LHCN-M2 (cell line): ENCODE measurements at places on chromosomes 11 and 22.

GRCh38 chr11:94511932-94512781, at the start of gene C11orf97:
TSS of gene C11orf97 (plus strand) at chr11:94512461. CDS start at chr11:94512529, 68 bp downstream.
- peak; percentile 23 for DNase-seq

DNA sequence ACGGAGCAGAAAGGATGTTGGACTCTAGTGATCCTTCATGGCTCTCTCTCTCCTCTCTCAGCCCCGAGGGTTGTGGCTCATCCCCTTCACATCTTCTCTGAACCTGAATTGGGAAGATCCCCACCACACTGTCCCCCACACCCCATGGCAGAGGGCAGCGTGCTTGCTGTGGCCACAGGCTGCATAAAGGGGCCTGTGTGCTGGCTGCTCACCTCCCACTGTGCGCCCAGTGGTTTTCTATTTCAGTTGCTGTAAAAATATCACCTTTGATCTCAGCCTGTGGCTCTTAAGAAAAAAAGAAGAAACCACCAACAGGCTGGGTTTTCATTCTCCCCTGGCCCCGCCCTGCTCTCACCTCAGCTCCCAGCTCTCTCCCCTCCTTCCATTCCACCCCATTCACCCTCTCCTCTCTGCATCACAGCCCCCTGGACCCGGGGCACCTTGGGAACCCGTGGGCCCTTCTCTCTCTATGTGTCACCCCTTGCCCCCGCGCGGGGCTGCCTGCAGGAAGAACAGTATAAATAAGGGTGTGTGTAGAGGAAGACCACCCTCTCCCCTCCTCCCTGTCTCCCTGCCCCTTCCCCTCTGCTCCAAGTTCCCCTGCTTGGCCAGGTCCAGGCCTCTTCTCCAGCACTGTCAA, 25.8 kb upstream of the WNT11 start:
- DNase-seq: no peak

DNA sequence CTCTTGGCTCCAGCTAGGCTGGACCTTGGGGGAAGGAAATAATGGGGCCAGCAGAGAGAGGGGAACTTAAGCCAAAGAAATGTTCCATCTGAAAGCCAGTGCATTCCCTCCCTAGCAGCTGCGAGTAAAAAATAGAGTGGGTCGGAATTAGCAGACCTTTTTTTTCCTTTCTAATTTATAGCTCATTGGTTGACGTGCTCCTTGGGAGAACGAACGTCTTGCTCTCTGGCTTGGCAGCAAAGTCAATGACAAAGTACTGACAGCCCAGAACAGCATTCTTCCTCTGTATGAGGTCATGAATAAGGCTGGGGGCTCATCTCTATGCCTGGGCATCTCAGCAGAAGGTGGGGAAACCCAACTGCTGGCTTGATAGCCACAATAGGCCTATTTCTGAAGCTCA, 65.0 kb downstream of the SEZ6L start:
- no peak for DNase-seq

DNA sequence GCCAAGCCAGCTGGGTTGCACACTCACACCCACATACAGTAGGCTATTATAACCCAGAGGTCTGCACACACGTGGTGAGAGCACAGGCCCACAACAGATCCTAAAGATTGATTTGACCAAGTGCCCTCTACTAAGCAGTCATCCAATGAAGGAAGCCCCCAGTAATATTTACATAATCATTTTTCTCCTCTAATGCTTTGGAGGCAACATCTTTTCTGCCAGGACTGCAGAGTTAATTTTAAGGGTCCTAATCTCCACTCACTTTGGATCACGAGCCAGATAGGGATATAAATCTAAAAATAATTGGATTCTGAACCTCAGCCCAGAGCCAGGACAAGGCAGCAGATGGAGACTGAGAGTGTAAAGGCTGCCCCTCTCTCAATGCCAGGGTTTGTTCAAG, 49.1 kb upstream of the MTNR1B start:
- DNase-seq: no peak

- no peak for DNase-seq
These were observed 29.8 kb upstream of the OR8B8 start for GRCh38 chr11:124475265-124475664.

DNA sequence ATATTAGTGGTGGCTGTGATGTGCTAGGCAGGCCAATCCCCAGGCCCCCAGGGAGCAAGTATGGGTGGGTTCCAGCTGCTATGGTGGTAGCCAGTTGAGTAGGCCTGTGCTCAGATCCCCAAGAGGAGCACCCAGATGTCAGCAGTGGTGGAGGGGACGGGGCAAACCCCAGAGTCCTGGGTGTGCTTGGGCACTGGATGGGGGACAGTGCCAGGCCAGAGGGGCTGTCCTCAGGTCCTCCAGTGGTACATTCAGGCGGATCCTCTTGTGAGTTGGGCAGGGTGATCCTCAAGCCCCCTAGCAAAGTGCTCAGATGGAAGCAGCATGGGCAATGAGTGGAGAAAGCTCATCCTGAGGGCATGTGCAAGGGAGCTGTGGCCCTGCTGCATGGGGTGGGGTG, 26.0 kb downstream of the CFAP300 start:
- no peak for DNase-seq

- peak; percentile 24 for DNase-seq
These were observed 47.1 kb upstream of the CLDN5 start for GRCh38 chr22:19571207-19571795.

- DNase-seq: no peak
These were observed 4.0 kb upstream of the TRIM29 start for GRCh38 chr11:120141768-120142423.

DNA sequence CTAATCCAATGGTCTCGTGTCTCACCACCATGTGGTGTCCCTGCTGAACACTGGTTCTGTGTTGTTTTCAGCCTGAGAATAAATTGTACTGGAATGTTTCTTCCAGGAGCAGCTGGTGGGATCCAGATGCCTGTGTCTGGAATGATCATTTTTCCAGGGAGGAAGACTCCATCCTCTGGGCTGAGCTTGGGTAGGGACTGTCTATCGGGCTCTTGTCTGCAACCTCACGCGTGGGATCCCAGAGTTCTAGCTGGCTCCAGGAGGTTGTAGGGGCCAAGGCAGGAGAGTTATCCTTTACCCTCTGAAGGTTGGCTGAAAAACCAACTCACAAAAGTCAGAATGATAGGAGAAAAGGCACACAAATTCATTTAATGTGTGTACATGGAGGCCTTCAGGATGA, 144.1 kb upstream of the B3GAT1 start:
- DNase-seq: no peak

GRCh38 chr11:62919898-62920640, 1.1 kb downstream of the CHRM1 start:
- DNase-seq: no peak

DNA sequence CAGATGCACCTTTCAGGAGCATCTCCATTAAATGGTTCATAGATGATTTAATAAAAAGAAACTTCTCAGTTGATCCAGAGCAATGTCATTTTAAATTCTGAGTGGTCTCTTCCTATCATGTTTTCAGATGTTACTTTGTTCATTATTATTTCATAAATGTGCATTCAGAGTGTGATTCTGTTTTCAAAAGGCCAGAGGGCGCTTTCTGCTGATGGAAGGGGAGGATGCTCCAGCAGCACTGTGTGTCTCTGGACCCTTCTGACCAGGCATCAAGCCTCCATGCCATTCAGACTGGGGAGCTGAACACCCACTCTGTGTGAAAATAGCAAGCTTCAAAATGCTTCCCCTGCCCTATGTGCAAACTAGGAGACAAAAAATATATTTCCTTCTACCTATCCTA, 23.9 kb upstream of the CRTAM start:
- DNase-seq: no peak

DNA sequence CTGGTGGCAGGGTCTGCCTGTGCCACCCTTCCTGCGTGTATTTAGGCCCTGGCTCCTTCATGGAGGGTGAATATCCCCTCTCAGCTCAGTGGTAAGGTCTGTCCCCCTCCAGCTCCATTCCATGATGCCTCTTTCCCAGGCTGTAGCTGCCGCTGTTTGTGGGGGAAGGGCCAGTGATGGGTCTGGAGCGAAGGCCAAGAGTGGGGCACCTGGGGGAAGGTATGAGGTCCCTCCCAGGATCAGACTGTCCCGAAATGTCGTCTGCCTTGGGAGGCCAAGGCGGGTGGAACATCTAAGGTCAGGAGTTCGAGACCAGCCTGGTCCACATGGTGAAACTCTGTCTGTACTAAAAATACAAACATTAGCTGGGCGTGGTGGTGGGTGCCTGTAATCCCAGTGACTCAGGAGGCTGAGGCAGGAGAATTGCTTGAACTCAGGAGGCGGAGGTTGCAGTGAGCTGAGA, 1.1 kb downstream of the CD151 start:
- peak; percentile 48 for DNase-seq

DNA sequence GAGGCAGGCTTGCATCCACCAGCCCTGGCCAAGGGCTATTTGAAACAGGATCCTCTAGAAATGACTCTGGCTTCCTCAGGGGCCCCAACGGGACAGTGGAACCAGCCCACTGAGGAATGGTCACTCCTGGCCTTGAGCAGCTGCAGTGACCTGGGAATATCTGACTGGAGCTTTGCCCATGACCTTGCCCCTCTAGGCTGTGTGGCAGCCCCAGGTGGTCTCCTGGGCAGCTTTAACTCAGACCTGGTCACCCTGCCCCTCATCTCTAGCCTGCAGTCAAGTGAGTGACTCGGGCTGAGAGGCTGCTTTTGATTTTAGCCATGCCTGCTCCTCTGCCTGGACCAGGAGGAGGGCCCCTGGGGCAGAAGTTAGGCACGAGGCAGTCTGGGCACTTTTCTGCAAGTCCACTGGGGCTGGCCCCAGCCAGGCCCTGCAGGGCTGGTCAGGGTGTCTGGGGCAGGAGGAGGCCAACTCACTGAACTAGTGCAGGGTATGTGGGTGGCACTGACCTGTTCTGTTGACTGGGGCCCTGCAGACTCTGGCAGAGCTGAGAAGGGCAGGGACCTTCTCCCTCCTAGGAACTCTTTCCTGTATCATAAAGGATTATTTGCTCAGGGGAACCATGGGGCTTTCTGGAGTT, 13.3 kb downstream of the IL10RA start:
- no peak for DNase-seq

DNA sequence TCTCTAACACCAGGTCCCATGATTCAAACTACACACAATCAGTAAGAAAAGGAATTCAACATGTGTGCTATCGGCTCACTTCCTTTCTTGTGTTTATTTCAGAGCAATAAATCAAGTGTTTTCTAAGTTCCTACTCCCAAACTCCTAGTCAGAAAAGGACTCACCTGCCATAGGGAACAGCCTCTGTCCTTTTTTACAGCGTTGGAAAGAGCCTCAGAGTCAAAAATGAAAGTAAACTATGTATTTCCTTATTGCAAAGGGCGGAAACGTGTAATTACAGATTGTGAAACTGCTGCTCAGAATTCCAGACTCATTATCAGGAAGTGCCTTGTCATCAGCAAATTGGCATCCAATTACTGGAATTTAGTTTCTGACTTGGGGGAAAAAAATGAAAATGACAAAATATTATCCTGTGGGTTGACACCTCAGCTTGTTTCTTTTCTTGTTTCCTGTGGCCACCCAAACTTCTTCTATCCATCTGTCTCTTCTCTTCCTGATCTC, at the start of gene CASP4:
CASP4 (minus strand) TSS at position 220 of the 501 bp plus-strand sequence; CDS start at position 171, 49 bp downstream.
- DNase-seq: peak; percentile 78

GRCh38 chr22:20863366-20863765, 4.6 kb downstream of the SNAP29 start:
- no peak for DNase-seq

GRCh38 chr22:30390974-30391691, 3.9 kb upstream of the RNF215 start:
- peak; percentile 58 for DNase-seq

DNA sequence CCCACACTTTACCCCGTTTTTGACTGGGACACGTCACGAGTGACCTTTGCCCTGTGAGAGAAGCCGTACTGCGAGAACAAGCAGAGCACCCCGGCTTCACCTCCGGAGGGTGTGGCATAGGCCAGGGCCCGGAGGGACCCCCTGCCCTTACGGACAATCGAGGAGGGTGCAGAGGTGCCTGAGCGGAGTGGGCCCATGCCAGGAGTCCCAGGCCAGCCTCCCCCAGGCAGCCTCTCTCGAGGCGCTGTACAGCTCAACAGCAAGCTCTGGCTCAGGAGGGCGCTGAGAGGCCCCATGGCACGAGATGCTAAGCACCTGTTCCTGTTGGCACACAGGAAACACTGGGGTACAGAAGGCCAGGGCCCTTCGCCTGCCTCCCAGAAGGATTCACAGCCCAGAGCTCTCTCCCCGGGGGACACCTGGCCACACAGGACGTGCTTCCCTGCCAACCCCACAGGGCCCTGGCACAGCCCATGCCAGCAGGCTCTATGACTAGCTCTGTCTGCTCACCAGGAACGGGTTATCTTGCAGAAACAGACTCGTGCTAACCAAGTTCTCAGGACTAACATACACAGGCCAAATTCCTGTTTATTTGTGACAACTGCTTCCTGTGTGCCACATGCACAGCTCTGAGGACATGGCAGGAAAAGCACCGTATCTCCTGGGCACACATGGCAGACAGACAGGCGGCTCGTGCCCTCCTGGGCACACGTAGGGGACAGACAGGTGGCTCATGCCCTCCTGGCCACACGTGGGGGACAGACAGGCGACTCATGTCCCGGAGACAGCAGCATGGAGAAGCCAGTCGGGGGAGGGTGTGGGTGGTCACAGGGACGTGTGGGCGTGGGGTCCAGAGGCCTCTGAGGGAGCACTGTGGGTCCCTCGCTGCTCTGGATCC, 11.6 kb downstream of the TOLLIP start:
- DNase-seq: no peak

DNA sequence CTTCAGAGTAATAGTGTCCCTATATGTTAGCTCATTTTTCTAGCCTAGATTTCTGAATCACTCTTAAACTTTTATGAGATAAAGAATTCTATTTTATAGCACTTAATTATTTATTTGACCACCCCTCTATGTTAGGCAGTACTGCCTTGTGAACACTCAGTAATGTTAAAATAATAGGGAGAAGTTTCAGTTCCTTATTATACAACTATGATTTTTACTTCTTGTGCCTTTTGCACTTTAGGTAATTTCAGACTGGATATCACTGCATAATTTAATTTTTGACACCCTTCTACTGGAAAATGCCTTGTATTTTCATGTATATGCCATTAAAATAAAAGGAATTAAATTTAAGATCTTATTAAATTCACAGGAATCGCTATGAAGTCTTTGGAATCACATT, 3.1 kb downstream of the BCO2 start:
- no peak for DNase-seq

- no peak for DNase-seq
These were observed 6.1 kb downstream of the IFITM10 start for GRCh38 chr11:1744137-1744886.

DNA sequence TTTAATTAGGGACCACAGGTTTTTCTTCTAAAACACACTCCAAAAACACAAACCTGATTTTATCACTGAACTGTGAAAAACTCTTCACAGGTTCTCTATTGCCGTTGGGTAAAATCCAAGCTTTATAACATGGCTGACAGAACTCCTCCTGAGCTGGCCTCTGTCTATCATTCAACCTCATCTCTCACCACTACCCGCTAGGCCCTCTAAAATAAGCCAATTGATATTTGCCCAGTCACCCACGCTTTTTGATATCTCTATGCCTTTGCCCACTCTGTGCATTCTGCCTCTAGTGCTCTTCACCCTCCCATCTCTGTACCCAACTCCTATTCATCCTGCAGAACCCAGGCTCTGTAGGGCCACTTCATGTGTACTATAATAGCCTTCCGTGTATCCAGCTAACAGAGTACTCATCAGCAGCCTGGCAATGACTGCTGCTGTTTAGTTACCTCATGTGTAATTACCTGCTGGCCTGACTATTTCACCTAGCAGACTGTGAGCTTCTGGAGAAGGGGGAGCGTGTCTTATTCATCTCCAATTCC, 1.1 kb upstream of the CNGA4 start:
- DNase-seq: no peak

- no peak for DNase-seq
These were observed 45.2 kb downstream of the SC5D start for GRCh38 chr11:121337740-121338272.

- no peak for DNase-seq
These were observed 39.1 kb upstream of the SLC35C1 start for GRCh38 chr11:45765836-45766235.

GRCh38 chr11:102478673-102479299, 26.2 kb upstream of the TMEM123 start:
- DNase-seq: no peak
